ENCODE measurements at places on chromosomes 16 and 17. TPM values are rescaled to one million over a fixed set of nuclear protein-coding genes. Genes with fewer than 3 reads are reported as not detected.

Gene PYCARD
- 5.2 TPM for polyA plus RNA-seq

- DNase-seq: peak; percentile 59
Measured at GRCh38 chr16:3266873-3267537, 10.6 kb upstream of the MEFV start.

Gene TMEM97
- 140 TPM for polyA plus RNA-seq

DNA sequence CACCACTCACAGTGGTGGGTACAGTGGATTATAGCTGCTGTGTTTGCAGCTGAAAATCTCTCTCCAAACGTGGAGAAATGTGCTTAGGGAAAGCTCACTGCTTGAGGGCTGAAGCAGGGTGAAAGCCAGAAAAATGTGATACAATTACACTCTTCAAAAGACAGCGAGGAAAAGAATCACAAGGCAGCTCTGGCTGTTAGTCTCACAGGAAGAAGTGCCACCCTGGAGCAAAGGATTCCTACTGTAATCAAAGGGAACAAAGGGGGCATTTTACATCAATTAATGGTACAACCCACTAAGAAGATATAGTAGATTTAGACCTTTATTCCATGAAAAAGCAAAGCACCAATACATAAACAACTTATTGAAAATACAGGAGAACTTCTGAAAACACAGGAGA, 48.1 kb upstream of the IRX5 start:
- no peak for DNase-seq

Measured in cardiac muscle cell (in vitro differentiated cells and primary cell).